SJCRH30 (cell line): ENCODE measurements at places on chromosomes 6 and 20.

DNA sequence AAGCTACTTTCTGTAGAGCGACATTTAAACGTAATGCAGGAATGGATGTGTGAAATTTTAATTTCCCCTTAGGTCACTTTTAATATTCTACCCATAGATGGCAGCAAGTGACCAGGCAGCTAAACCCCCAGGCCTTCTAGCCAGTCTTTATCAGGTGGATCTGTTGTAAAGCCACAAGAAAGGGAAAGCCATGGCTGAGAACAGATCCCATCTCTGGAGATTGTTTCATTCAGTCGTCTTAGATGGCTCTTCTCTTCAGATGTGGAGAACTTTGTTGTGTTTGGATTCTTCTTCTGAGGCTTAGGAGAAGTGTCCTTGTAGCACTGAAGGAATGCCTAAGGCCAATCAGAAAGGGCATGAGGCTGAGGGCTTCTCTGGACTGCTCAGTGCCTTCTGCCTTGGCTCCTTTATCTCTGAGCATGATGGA, 15.8 kb upstream of the RNF182 start:
- peak; percentile 29 for DNase-seq

DNA sequence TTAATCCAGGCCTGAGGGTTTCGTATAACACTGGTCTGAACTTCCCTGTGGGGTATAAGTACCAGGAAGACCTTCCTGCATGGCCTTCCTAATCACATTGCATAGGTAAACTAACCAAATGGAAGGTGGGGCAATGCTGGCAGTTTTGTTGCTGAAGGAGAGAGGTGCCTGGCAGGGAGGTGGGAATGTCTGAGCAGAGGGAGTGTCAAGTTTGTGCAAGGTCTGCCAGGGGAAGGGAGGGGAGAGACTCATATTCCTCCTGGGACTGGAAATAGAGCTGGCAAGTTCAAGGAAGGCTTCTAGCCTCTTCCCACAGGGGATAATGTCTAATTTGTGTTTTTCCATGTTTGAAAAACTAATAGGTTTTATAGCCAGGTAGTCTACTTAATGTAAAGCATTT, 70.6 kb downstream of the HDDC2 start:
- no peak for DNase-seq

- no peak for DNase-seq
Observed at GRCh38 chr6:4129446-4129845, 5.9 kb downstream of the ECI2 start.

- no peak for DNase-seq
Observed at GRCh38 chr6:7401075-7401474, 11.5 kb downstream of the RIOK1 start.

GRCh38 chr6:15389765-15390723, 144.2 kb downstream of the JARID2 start:
- peak; percentile 43 for DNase-seq

- no peak for DNase-seq
Observed at GRCh38 chr6:1229301-1229700, 82.6 kb upstream of the FOXQ1 start.

- no peak for DNase-seq
Observed at GRCh38 chr6:79864001-79864400, 83.4 kb downstream of the ELOVL4 start.

- peak; percentile 25 for DNase-seq
Observed at GRCh38 chr20:1876217-1876921, 18.8 kb upstream of the SIRPA start.

- DNase-seq = no peak
Observed at GRCh38 chr6:158610319-158610968, 34.1 kb downstream of the DYNLT1 start.

- peak; percentile 9 for DNase-seq
Observed at GRCh38 chr6:147651249-147652063, 143.0 kb downstream of the SAMD5 start.

- no peak for DNase-seq
Observed at GRCh38 chr6:1182722-1183521, 129.0 kb upstream of the FOXQ1 start.

GRCh38 chr20:16968099-16968498, 219.9 kb downstream of the OTOR start:
- no peak for DNase-seq

DNA sequence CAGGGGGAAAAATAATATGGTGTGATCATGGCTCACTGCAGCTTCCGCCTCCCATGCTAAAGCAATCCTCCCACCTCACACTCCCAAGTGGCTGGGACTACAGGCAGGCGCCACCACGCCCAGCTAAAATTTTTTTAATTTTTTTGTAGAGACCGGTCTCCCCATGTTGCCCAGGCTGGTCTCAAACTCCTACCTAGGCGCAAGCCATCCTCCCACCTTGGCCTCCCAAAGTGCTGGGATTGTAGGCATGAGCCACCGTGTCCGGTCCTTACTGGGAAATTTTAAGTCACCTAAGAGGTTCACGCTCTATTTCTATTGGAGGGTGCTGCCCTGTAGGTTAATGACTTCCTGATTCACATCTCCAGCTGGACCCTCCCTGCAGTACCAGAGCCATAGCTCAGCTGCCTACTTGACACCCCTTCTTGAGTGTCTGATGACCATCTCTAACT, 626 bp upstream of the CDK5RAP1 start:
- peak; percentile 57 for DNase-seq

- DNase-seq = no peak
Observed at GRCh38 chr6:125303512-125303854, 1.7 kb upstream of the HDDC2 start.

DNA sequence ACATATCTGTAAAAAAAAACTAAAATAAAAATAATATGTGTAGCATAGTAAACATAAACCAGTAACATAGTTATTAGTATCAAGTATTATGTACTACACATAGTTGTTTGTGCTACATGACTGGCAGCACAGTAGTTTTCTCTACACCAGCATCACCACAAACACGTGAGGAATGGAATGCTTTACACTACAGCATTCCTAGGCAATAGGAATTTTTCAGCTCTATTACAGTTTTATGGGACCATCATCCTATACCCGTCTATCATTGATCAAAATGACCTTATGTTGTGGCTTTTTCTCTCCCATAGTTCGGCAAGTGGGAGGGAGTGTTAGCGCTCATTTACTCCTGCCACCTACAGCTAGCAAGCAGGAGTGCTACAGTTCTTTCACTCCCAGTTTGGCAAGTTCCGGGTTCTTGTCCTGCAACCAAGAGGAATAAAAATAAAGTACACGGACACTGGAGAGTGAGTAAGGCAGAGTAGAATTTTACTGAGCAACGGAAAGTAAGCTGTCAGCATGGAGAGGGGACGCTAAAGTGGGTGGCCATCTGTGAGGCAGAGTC, 196.8 kb upstream of the HSF2 start:
- no peak for DNase-seq

DNA sequence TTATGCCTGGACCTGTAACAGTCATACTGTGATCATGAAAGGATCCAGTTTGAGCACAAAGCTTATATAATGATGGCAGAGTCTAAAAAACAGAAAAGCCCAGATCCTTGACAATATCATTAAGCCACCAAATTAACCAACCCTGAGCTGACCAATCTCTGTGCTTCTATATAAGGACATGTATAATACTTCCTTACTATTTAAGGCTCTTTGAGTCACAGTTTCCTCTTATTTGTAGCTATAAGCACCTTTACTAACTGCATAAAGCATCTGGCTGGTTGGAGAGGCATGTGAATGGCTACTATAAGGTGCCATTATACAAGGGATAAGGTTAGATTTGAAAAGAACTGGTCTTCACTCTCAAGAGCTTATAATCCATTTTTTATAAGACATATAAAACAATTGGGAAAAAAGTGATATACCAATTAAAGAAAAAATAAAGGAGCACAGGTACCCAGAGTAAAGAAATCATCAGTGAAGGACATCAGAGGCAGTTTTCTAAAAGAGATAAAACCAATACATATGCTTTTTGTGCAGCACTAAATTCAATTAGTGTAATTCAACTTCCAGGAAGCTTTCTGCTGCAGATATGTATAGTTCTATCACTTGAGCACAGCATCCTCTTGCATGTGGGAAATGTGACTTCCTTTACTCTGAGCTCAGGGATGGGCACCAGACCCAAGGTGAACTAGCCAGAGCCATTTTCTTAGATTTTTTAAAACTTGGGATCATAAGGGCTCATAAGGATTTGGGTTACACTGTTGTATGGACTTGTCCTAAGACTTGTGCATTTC, 121.0 kb downstream of the BTBD9 start:
- no peak for DNase-seq

GRCh38 chr6:32112431-32112980, 3.4 kb upstream of the TNXB start:
- DNase-seq = no peak

DNA sequence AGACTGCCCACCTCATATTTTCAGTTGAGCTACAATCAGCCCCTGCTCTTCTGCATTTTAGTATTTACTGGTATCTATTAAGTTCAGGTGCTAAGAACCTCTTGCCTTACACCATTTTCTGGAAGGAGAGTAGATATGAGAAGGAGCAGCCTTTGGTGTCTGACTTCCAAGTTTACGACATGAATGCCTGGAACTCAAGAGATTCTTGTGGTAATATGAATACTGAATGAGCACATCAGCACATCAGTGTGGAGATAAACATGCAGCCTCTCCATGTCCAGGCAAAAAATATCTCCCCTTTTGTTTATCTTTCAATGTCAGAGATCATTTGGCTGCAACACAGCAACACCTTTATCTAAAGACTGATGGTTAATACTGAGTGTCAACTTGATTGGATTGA, 65.8 kb upstream of the THEMIS start:
- no peak for DNase-seq

- no peak for DNase-seq
Observed at GRCh38 chr20:48313324-48313723, 514.5 kb downstream of the PREX1 start.

DNA sequence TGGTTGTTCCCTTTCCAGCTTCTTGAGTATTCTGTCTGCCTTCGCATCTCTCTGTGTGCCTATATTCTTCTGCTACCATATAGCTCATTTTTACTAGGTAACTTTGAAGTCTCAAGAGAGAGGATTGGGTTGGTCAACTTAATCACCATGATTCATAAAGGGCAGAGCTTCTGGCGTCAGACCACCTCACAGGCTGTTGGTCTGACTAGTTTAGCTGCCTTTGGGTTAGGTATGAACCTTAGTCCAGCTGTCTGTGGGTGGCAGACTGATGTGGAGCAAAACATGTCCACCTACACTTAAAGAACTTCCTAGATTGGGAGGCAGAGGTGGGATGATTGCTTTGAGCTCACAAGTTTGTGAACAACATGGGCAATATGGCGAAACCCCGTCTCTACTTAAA, 192.2 kb upstream of the SGK1 start:
- no peak for DNase-seq

DNA sequence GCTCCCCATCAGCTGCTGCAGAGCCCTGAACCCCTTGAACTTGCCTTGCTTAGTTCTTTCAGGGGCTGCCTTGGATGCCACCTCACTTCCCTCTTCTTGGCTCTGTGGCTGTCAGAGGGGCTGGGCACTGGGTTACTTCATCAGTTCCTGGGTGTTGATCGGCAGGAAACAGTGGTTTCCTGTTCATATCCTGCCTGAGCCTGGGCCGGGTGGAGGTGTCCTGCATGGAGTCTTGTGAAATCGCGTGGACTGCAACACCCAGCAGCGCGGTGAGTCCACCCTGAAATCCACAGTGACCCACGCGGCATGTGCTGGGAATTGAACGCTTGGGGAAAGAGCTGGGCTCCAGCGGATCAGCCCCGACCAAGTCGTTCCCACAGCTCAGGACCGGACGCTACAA, 97.5 kb downstream of the CDH26 start:
- no peak for DNase-seq

DNA sequence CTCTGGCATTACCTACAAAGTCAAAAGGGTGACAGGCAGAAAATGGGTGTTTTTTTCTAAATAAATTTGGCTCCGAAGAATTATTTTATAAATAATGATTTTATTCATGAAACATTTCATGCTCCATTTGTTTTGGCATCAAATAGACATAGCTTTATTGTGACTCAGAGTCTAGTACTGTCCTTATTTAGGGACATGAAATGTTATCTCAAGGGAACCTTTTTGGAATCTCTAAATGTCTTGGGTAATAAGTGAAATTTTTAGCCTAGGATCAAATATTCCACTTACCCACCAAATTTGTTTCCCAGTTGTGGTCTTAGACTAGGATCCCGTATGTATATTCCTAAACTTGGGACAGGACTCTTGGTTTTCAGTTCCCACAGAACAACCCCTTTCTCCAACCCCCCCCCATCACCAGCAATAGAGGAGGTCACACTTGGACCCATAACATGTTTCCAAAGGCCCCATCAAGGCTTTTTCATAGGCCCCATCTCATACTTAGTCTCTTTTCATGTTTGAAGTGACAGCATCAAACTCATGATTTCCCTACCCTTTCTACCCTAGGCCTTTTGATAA, 81.8 kb downstream of the JAG1 start:
- DNase-seq = no peak

DNA sequence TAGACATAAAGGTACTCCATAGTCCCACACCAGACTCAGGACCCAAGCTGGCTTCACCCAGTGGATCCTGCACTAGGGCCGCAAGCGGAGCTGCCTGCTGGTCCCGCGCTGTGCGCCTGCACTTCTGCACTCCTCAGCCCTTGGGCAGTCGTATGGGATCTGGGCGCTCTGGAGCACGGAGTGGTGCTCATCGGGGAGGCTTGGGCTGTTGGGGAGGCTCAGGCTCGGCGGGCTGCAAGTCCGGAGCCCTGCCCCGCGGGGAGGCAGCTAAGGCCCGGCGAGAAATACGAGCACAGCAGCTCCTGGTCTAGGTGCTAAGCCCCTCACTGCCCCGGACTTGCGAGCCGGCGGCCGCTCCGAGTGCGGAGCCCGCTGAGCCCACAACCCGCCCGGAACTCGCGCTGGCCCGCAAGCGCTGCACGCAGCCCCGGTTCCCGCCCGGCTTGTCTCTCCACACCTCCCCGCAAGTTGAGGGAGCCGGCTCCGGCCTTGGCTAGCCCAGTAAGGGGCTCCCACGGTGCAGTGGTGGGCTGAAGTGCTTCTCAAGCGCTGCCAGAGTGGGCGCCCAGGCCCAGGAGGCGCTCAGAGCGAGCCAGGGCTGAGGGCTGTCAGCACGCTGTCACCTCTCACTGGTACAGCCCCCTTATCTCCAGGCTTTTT, 33.4 kb upstream of the GCNT2 start:
- DNase-seq = no peak

GRCh38 chr20:63835021-63835858, 4.2 kb upstream of the ZBTB46 start:
- DNase-seq = peak; percentile 99

DNA sequence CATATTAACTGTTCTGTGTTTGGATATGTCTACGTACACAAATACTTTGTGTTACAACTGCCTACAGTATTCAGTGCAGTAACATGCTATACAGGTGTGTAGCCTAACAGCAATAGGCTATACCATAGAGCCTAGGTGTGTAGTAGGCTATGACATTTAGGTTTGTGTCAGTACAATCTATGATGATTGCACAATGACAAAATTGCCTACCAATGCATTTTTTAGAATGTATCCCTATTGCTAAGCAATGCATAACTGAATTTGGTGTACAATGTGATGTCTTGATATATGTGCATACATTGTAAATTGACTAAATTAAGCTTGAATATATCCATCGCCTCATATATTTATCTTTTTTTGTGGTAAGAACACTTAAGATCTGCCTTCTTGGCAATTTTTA, 48.9 kb downstream of the C6orf118 start:
- DNase-seq = no peak
